ENCODE measurements at places on chromosomes 12 and 14.

DNA sequence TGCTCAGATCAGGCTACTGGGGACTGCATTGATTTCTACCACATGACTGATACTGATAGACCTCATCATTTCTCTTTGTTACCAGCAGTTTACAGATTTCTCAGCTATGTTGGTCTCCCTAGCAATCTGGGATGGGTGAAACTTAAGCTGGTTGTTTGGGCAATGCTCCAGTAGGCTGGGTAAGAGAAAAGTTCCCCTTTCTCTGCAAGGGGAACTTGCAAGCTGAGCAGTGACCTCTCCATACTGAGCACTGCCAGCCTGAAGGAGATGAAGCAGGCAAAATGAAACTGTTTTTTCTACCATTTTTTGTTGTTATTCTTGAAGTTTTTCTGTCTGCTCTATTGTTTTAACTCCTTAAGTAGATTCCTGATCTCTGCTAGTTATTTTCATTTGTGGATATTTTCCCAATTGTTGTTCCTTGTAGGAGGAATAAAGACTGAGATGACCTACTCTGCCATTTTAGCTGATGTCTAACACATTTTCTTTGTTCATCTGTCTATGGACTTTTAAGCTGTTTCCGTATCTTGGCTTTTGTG lies 1.3 kb upstream of the OR4M1 start:
- no peak for DNase-seq

- DNase-seq = no peak
These were observed 90.8 kb downstream of the BCL11B start for GRCh38 chr14:99181241-99181640.

DNA sequence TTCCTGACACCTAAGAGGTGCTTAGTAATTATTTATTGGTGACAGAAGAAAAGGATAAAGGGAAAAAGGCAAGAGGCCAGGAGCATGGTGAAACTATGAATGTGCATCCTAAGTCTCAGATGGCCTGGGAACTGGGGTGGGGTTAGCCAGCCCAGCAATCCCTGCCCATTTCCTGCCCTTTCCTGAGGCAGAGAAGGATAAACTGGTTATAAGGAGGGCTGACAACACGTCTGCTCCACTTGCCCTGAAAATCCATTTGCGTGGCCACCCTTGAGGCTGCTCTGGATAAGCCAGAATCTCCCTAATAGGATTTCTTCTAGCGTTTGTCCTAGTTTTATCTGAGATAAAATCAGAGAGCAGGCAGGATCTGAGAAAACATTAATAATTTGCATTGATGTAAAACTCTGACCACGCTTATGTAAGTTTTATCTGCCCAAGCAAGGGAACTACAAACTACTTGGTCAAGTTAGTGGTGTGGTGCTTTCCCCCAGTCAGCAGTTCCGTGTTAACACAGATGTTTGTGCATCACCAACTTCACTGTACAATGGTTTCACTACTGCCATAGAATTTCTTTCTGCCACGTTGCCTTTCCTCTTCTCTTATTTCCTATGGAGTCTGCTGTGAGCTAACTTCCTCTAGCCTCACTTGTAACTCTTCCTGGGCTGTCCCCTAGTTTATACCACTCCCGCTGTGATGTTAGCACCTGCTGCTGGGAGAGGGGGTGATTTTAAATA lies 392.7 kb downstream of the RPS29 start:
- DNase-seq = no peak

GRCh38 chr12:53805791-53806190 lies 54.0 kb upstream of the CISTR start:
- no peak for DNase-seq

DNA sequence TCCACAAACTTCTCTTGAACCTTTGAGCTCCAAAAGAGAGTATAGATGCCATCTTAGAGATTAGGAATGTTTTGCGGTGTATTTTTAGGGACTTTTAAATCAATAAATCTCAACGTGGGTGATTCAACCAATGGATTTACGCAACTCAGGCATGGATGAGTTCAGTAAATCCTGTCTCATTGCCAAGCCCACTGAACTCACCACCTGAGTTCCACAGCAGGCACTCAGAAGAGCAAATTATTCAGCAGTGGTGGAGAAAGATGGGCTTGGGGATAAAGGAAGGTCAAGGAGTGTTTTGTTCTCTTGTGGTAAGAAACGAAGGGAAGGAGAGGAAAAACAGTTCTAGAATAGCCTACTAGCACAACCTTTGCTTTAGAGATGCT lies 68.7 kb upstream of the HMGA2 start:
- no peak for DNase-seq

DNA sequence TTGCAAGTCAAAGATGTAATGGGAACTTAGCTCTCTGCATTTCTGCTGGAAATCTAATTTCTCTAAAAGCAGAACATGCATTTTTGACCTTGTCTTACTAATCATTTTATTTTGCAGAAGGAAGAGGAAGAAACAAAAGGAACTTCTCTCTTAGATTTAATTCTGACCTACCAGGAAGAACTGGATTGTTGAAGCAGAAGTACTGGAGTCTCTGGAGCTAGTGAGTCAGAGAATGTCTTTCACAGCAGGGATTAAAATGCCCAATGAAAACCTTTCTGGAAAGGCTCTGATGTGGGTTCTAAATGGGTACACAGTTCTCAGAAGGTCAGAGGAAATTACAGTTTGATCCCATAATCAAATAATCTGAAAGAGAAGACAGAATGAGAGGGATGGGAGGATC lies 70.8 kb upstream of the GNG2 start:
- no peak for DNase-seq

- DNase-seq = peak; percentile 77
These were observed 15.6 kb downstream of the OTUB2 start for GRCh38 chr14:94041551-94042346.

DNA sequence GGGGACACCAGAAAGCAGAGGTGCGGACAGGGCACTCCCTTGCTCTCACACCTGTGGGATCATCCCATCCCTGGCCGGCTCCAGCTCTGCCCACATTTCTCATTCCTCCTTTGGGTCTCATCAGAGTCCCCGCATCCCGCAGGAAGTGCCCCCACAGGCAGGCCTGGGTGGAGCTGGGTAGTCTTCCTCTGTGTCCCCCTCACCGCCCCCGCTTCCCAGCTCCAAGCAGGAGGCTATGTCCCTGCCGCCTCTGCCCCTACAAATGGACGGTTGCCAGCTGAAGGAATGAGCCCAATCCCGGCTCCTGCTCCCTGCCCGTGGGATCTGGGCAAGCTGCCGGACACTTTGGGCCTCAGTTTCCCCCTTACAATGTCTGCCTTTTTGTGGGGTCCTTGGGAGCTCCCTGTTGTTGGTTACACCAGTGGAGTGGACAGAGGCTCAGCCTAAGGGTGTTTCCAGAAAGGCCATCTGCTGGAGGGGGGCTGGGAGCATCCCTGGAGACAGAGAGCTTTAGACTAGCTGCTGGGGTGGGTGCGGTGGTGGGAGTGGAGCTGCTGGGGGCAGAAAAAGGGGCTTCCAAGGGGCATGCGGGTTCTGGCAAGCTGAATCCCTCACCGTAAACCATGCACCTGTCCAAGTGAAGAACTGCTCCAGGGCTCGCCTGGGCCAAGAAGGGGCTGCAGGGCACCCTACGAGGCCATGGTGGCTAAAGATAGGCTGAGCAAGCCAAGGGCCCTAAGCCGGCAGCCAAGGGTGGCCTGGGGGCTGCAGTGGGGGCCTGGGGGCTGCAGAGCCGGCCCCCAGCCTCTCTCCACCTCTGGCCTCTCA lies 7.9 kb upstream of the GPR132 start:
- no peak for DNase-seq

GRCh38 chr12:42588524-42589464 lies 752 bp downstream of the PRICKLE1 start:
- peak; percentile 73 for DNase-seq

DNA sequence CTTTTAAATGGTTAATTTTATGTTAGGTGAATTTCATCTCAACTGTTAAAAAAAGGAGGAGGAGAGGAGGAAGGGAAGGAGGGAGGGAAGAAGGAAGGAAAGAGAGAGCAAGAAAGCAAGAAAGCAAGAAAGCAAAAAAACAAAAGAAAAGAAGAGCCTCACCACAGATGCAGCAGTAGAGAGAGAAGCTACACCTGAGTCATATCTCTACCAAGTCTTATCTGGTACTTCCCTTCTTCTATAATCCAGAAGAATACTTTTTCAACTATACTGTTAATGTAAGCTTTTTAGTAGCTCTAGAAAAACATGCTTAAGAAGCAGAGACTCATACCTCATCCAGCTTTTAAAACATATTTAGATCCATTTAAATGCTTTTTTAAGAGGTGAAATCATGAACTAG lies 5.6 kb upstream of the IL26 start:
- no peak for DNase-seq

- DNase-seq = no peak
These were observed 12.5 kb downstream of the PAPOLA start for GRCh38 chr14:96514694-96515093.

DNA sequence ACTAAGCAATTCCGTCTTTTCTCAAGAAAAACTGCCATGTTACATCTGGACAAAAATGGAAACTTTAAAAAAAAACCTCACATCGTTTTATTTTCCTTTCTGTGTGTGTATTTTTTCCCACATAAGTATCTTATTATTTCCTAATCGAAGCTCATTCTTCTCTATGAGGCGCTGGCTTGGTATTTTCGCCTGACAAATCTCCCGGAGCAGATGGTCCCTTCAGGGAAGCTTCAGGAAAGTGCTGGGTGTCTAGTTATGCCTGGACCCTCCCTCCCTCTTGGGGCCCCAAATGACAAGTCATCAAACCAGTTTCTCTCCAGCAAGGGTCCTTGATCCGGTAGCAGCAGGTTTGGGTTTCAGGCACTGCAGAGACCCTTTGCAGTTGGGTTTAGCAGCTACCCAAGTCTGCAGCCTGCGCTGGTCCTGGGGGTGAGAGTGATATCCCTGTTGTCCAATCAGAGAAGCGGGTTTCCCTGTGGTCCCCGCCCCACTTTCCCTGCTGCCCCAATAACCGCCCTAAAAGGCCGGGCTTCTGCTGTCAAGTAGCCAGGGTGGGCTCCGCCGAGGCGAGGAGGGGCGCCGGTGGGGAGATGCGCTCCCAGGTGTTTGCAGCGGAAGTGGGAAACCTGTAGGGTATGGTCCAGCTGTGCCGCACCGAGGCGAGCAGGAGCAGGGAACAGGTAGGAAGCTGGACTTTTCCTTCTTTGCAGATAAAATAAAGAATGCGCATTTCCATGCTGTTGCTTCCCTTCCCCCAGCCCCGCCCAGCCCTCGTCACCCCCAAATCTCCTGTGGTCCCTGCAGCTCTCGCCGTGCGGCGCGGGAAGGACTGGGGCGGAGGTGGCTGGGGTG lies at the start of gene CNTN1:
TSS of gene CNTN1 (plus strand) at position 527 of the 852 bp plus-strand sequence.
- DNase-seq = peak; percentile 81

- DNase-seq = no peak
These were observed 99.2 kb downstream of the BEGAIN start for GRCh38 chr14:100488057-100488456.

GRCh38 chr14:64422005-64422404 lies 33.9 kb downstream of the MTHFD1 start:
- DNase-seq = no peak
